COR-L47 (cell line): ENCODE measurements at places on chromosomes 2 and 18.

GRCh38 chr18:74249181-74249968 is 42.4 kb downstream of the CYB5A start:
- no peak for DNase-seq

GRCh38 chr2:141455211-141455826 is 675.5 kb downstream of the LRP1B start:
- DNase-seq = no peak

- DNase-seq = no peak
Measured at GRCh38 chr2:47503481-47504070, 100.6 kb downstream of the MSH2 start.

DNA sequence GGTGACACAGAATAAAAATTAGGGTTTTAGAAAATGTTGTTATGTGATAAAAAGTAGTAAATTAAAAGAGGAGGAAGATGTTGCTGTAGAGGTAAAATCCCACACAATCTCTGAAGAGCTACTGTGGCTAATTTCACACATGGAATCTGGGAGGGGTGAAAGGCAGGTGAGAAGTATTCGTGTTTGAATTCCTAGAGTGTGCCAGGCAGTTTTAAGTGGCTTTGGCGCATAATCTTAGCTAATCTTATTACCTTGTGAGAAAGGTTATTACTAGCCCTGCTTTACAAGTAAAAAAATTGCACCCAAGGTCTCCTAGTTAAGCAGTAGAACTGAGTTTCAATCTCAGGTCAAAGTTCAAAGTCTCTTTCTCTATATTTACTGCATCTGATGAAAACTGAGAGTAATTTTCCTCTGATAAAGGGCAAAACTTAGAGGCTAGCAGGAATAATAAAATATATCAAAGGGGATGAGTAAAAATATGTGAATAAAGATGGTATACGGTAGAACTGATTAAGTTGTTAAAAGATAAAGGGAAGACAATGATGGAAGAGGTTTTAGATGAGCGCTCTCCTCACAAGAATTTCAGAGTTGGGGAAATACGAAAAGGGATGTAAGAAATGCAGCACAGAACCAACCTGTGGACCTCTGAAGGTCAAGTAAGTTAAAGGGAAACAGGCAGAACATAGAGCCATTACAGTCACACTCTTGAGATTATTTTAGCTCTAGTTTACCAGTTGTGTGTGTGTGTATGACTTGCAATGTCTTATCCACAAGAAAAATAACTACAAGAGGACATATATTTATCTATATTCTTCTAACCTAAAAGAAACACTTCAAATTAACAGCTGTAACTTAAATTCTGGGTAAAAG is 34.8 kb downstream of the GAREM1 start:
- no peak for DNase-seq

GRCh38 chr18:8474661-8475060 is 134.6 kb upstream of the RAB12 start:
- no peak for DNase-seq

GRCh38 chr2:215288112-215288815 is 23.6 kb upstream of the ATIC start:
- DNase-seq = no peak

- DNase-seq = no peak
Measured at GRCh38 chr18:48940854-48941611, 9.7 kb downstream of the SMAD7 start.

GRCh38 chr2:234677758-234678538 is 181.1 kb upstream of the ARL4C start:
- DNase-seq = no peak

DNA sequence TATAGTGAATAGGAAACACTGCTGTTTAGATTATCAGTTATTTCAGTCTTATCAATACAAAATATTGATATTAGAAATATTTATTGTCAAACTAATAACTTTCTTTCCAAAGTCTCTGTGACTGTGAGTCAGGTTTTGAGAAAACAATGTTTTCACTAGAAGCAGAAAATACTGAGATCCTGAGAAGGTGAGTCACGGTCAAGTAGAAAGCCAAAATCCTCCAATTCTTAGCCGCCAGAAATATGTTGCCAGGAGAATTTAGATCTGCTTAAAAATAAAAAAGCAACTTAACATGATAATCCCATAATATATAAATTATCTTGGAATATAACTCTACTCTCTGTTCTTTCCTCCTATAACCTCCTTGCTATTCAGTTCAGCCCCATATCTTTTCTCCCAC is 181.9 kb upstream of the NRXN1 start:
- DNase-seq = no peak

DNA sequence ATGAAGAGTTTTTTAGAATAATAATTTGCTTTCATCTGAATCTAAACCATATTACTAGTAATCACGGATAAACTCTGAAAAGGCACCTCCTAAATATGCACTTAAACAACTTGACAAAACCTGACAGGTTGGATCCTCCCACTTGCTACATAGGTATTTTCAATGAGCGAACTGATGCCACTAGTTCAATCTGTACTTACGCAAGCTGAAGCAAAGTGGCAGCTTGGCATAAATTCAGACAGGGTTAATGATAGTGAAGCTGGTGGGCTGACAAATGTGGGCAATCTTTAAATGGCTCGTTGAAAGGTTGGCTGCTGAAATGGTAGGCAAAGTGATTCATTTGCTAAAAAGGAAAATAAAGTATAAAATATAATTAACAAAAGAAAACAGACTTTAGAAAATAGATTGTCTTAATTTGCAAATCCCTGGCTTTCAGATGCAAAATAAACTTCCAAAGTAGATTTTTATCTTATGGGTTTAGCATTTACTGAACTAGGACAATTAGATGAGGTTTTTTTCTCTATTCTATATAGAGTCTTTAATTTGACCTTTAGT is 1713.5 kb upstream of the SLC39A10 start:
- DNase-seq = no peak

- DNase-seq = no peak
Measured at GRCh38 chr18:62769216-62769615, 53.9 kb downstream of the PHLPP1 start.

DNA sequence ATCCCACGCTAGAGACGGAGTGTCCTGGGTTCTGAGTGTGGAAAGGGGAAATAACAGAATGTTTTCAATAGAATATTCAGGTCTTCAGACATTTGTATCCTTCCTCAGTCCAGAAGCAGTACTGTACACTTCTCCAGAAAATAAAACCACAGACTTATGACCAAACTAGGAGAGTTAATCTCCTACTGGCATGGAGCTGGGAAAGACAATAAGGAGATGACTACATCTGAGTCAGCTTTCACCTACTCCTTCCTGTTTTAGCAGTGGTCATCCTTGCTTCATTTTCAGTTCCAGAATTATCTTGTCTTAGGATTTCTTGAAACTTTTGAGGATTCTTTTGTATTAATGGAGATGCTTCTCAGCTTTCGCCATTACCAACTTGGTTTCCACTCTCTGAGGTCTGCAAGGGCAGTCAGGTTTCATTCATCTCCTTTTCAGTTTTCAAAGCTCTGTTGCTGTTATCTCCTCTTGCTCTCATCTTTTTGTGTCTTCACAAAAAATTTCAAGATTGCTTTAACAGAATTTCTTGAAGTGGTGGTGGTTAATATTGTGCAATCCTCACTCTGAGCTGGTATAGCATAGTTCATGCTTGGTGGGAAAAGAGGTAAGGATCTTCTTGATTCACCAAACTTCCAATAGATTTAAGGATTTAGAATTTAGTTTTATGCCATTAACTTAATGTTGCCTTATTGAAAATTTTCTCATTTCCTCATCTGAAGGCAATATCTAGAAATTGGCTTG is 23.7 kb upstream of the NR4A2 start:
- no peak for DNase-seq

DNA sequence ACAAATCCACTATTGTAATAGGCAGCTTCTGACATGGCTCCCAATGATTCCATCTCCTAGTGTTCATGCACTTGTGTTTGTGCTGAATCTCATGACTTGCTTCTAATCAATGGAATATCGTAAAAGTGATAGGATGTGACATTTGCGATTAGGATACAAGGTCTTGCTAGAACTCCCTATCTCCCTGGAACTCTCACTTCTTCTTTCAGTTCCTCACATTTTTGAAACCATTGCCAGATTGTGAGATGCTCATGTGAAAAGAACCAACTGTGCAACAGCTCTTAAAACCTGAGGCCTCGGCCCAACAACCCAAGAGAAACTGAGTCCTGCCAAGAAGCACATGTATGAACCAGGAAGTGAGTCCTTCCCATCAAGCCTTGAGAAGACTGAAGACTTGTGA is 226.9 kb upstream of the DTNA start:
- no peak for DNase-seq

- no peak for DNase-seq
Measured at GRCh38 chr2:28128281-28128950, 237.9 kb downstream of the BABAM2 start.

DNA sequence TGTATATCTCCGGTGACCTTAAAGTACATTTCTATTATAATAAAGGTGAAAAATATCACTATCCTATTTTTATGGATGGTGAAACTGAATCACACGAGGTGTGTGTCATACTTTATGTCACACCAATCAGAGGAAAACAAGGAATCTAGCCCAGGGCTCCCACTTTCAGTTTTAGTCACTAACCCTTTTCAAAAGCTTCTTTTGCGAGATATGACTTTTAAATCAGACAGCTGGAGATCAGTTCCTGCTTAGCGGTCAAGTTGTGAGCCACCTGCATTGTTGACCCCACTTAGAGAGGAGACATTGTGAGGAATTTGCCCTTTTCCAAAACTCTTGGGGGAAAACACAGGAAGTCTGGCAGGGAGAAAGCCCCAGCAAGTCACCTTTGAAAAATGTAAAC is 70.5 kb downstream of the CPS1 start:
- DNase-seq = no peak

DNA sequence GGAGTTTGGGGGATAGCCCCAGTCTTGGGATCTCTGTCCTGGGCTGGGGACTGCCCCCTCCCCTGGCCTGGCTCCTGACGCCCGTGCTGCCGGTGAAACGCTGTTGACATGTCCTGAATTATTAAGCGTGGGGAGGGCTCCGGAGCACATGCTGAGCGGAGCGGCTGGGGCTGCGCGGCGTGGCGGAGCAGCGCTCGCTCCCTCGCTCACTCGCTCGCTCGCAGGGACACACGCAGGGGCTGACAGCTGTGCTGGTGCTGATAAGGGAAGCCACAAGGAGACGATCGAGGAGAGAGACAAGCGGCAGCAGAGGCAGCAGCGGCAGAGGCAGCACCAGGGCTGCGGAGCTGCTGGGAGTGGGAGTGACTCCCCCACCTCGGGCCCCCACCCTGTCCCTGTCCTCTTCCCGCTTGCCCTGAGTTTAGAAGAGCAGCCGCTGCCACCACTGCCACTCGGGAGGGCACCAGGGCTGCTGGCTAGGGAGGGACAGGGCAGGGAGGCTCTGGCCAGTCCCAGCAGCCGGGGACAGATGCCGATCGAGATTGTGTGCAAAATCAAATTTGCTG is at the start of gene ASIC4:
Gene ASIC4, plus strand, starts transcription at position 287 of the 566 bp plus-strand sequence. Its CDS starts 243 bp downstream, at position 530.
- DNase-seq = peak; percentile 16

DNA sequence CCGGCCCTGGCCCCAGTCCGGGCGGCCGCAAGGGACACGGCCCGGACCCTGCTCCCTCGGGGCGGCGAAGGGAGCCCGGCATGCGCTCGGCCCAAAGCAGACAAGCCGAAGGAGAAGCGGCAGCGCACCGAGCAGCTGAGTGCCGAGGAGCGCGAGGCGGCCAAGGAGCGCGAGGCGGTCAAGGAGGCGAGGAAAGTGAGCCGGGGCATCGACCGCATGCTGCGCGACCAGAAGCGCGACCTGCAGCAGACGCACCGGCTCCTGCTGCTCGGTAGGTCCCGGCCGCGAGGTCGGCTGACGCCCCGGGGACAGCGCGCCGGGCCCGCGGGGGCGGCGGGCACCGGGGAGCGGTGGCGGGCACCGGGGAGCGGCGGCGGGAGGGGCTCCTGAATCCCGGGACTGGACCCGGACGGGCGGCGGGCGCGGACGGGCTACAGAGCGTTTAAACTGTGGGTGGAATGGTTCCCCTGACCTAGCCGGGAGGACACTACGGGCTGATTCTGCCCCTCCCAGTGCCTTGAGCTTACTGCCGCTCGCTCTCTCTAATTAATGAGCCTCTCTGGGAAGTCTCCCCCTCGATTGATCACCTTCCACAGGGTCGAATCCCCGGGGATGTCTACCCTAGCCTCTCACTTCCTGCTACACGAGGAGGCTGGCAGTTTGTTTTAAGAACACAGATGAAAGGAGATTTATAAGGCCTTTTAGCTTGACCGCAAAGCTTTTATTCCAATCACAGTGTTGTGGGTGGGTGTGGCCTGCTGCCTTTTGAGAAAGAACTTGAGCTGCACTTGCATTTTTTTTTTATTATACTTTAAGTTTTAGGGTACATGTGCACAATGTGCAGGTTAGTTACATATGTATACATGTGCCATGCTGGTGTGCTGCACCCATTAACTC is 853 bp downstream of the GNAL start:
- DNase-seq = no peak

GRCh38 chr2:151192681-151193080 is 69.0 kb downstream of the RBM43 start:
- DNase-seq = no peak

- DNase-seq = no peak
Measured at GRCh38 chr2:217316743-217317142, 456.9 kb upstream of the TNP1 start.

GRCh38 chr2:233385489-233386044 is 31.3 kb downstream of the DGKD start:
- no peak for DNase-seq

GRCh38 chr2:222756362-222756831 is 84.9 kb downstream of the MOGAT1 start:
- no peak for DNase-seq

DNA sequence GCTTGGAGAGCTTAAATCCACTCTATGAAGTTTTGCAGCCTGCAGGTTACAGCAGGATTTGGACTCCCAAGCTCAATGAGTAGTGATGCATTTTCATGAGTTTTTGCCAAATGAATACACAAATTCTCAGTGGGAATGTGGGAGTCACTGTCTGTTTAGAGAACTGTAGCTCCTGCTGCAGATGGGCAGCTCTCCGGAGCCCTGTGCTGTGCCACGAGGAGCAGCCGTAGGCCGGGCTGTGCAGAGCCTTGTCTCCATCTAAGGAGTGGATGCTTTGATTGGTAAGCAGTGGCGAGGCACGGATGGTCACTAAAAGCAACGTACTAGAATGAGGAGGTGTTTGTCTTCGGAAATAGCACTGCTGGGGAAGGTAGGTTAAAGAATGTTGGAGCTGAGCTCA is 96.0 kb upstream of the NFATC1 start:
- DNase-seq = no peak

- no peak for DNase-seq
Measured at GRCh38 chr2:117071556-117072102, 742.9 kb upstream of the DDX18 start.
